Suppressor macrophage (primary cell): ENCODE measurements at places on chromosomes 2 and 18.

GRCh38 chr18:38690626-38691025 lies 1125.0 kb upstream of the CELF4 start:
- no peak for DNase-seq

DNA sequence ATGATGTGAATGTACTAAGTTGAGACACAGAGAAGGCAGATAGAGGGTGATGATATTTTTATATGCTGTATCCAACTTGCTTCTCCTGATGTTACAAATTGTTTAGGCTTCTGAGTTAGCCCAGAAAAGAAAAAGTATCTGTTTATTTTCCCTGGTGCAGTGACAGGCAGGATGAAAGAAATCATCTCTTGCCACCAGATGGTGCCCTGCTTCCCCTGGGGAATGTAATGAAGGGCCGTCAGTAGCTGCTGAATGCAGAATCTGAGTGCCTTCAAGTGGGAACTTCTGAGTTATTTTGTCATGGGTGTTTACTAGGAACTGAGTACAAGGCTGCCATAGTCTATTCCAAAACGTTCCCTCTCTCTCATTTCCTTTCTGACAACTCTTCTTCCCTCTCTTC lies 525.6 kb downstream of the MBD2 start:
- peak; percentile 4 for DNase-seq

GRCh38 chr2:36013064-36013463 lies 342.5 kb upstream of the CRIM1 start:
- DNase-seq: no peak

GRCh38 chr2:23618265-23618664 lies 233.3 kb downstream of the KLHL29 start:
- DNase-seq: no peak

DNA sequence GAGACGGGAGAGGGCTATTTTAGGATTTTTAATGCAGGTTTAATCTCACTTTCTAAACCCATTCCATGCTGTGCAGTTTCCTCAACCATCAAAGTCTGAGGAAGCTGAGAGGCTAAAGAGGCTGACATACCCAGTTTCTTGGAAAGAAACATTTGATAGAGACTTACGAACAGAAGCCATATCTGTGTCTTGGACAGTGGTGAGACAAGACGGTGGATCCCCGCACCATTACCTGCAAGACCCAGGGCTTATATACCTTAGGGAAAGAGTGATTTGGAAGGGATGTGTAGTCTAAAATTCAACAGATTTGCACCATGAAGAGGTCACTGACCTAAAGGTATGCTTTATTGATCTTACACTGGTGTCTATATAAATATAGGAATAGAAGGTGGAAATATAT lies 13.5 kb downstream of the EEF1B2 start:
- no peak for DNase-seq

DNA sequence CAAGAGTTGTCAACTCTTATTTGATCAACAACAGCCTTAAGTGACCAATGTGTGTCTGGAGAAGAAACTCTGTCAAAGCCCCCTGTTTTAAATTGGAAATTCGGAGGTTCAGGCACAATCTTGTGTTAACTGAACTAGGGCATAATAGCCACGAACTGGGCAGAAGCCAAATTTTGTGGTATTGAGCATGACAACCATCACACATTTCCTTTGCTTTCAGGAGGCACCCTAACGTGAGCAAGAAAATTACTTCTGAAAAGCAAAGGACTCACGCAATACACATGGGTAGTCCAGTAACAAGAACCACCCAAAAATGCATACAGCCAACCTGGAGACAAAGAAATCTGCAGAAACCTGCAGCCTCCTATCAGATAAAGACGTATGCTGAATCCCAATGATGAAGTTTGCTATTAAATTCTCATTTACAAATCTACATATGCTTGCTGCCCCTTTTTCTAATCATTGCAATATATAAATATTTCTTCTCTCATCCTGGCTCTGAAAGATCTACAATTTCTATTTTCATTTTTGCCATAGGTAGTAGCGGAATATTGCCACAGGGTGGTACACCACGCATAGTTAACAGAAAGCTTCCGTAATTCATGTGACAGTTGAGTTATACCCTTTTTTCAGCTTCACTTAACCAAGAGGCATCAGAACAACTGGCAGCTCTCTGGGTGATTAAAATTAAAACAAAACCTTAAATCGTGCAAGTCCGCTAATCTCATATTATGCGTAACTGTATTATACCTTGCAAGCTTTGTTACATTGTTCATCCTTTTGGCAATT lies 495.8 kb downstream of the NRXN1 start:
- peak; percentile 40 for DNase-seq
